ENCODE measurements at places on chromosomes 2 and 18.

GRCh38 chr18:68435581-68435980, 279.3 kb downstream of the TMX3 start:
- DNase-seq, result no peak

DNA sequence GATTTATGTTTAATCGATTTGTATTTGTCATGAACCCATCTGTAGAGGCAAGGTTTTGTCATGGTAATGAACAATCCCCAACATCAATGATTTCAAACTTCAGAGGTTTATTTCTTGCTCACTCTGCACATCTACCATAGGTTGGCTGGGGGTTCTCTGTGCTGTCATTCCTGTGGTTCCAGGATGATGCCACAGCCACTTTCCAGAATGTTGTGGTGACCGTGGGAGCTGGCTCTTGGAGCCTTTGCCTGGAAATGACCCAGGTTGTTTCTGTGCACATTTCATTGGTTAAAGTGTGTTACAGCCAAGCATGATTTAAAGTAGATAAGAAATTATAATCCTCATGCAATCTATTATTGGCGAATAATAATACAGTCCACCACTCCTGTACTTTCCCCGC, 28.2 kb upstream of the EPAS1 start:
- no peak for DNase-seq

DNA sequence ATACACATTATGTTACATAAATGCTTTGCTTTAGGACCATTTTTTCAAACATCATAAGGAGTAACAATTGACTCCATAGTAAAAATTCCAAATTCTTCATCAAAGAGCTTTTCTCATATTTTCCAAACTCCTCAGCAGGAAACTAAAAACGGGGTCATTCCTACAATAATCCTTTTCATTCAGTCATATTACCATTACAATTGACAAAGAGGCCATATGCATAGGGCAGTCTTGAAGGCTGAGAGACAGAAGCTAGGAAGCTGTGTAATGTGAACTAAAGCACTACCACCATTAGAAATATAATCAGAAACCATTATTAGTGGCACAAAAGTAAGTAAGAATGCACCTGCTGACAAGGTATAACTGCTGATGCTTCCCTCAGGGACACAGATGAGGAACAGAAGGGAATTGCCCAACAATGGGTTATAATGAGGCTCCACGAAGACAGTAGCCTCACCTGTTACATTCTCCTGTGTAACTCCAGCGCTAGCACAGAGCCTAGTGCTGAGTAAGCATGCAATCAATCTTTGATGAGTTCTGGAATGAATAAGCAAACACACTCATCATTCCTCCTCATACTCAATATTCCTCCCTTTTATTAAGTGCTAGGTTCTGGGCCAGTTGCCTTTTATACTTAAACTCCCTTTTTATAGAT, 942.3 kb downstream of the CPS1 start:
- DNase-seq, result no peak

- DNase-seq, result no peak
Measured at GRCh38 chr2:192243488-192243887, 48.8 kb upstream of the TMEFF2 start.

DNA sequence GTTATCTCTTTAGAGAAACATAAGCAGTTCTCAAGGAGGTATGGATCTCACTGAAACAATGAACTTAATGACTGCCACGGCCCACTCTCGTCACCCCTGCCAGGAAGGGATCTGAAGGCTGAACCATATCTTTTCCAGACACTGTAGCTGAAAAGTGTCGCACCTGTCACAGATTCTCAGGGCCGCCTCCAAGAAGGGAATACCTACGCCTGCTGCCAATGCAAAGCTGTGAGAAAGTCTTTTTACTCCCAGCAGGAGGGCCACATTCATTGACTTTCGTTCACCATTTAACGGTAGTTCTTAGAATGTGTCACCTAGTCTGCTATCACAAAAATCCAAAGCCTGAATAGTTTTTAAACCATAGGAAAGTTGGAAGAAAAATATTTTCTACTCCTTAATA, 66.7 kb upstream of the SH3BP4 start:
- no peak for DNase-seq

- no peak for DNase-seq
Measured at GRCh38 chr2:120446236-120447126, 100.5 kb downstream of the INHBB start.

- no peak for DNase-seq
Measured at GRCh38 chr2:20156836-20157192, 68.1 kb downstream of the SDC1 start.

DNA sequence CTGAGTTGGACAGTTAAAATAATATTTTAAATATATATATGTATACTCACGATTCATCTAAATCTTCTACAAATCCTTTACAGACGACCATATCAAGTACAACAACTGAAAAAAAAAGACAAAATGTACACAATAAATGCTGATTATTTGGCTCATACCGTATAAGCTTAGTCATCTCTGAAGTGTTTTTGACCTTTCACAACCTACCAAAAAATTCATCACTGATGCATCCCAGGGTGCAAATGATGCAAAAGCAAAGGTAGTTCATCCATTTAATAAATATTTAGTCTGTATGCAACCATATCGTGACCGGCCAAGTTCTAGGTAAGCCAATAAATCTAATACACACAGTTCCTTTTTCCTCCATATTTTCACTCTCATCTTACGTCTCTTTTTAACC, 1.1 kb downstream of the TMX3 start:
- no peak for DNase-seq

DNA sequence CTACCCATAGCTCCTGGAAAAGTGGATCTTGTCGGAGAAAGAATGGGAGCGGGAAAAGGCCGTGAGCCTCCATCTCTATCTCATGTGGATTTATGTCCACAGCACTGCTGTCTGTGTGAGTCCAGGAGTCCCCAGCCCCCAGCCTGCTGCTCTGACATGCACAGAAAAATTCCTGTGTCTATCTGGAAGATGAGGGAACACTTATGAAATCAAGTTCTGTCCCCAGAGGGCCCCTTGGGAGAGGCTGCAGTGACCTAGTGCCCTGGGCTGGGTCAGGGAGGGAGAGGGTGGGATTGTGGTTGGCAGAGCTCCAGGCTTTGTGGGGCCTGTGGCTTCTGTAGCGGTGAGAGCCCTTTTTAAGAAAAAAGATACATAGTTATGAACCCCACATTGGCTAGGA, 37.6 kb downstream of the HJURP start:
- DNase-seq, result no peak

DNA sequence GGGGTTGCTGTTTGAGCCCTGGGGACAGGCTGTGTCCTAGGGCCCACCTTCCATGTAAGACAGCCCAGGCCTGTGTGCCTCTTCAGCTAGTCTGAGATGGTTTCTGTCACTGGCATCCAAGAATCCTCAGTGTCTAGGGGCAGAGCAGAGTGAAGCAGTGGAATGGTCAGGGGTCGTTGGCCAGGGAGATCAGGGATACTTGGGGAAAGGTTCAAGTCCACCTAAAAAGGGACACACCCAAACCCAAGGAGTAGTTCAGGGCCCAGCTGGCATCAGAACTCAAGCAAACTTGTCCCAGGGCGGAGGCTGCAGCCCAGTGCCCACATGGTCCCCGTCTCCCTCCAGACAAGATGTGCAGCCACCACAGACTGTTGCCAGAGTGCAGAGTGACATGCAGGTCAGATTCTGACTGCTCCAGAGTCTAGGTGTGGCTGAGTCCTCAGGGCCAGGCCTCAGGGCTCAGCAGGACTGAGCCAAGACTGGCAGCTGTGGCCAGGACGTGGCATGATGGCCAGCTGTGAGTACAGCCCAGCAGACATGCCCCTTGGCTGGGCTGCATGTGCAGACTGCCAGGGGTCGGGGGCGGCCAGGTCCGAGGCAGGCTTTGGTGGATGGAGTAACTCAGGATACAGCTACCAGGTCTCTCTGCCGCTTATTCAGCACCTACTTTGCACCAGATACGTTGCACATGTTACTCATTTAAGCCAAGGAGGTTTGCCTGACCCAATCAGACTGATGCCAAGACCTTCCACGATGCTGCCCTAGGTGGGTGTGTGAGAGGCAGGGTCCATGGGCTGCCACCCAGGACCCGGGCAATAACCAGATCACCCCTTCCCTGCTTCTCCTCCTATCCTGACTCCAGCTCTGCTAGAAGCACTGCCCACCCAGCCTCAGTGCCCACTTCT, 146.6 kb downstream of the SMAD7 start:
- DNase-seq, result no peak

- DNase-seq, result no peak
Measured at GRCh38 chr2:3368261-3368722, 9.3 kb downstream of the EIPR1 start.

DNA sequence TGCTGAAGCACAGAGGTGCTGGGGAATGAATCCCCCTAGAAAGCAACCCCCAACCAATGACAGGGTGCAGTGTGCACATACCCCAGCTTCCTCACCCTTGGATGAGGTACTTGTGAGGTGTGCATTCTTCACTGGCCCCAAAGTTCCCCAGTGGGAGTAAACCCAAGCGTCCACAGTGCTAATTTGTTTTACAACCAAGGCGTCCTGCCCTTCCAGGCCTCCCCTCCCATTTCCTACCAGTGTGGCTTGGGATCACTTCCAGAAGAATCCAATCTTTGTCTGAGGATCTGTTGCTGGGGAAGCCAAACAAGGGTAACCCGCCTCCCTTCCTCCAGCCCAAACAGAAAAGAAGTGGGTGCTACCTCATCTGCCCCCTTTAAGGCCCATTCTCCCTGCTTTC, 40.3 kb upstream of the TEX51 start:
- DNase-seq, result no peak

GRCh38 chr18:11714244-11714918, 25.3 kb downstream of the GNAL start:
- DNase-seq, result no peak

- DNase-seq, result no peak
Measured at GRCh38 chr18:75253043-75253442, 42.4 kb downstream of the TSHZ1 start.

GRCh38 chr2:217661378-217661777, 341.4 kb downstream of the TNS1 start:
- DNase-seq, result no peak

DNA sequence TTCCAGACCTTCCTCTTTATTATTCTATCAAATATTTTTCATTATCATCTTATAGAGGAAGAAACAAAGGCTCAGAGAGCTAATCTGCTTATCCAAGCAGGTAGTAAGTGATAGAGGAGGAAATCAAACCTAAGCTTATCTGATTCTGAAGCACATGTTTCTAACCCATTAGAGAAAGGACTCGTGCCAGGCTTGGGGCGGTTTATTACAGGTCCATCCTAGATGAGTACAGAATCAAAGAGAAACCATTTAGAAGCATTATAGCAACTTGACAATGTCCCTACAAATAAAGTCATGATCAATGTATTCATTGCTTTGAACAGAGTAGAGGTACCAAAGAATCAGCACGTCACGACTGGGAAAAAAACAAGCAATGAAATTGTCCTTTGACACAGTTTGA, 303.0 kb downstream of the CYRIA start:
- no peak for DNase-seq

DNA sequence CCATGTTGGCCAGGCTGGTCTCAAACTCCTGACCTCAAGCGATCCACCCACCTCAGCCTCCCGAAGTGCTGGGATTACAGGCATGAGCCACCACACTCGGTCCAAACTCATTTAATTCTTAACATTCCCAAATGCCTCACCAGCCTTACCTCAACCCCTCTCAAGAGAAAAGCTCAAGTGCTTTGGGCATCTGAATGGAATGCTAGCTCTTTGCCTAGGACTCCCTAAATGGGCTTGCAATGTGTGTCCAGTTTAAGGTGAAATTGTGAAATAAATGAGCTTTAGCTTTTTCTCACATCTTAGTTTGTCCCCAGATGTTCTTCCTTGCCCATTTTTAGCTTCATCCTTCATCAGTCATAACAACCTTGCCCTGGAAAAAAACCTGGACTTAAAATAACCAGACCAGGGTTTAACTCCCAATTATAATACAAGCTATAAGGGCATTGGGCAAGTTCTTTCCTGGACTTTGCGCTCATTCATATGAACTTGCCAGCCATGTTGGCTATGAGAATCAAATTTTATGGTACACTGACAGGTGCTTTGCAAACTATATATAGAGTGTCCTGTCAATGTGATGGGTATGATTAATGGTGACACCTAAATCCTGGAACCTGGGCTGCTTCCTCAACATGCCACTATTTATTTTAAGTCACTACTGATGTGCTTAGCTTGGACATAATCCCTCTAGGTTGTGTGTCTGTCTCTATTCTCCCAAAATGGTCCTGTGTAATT, 95.1 kb upstream of the SERPINE2 start:
- no peak for DNase-seq

DNA sequence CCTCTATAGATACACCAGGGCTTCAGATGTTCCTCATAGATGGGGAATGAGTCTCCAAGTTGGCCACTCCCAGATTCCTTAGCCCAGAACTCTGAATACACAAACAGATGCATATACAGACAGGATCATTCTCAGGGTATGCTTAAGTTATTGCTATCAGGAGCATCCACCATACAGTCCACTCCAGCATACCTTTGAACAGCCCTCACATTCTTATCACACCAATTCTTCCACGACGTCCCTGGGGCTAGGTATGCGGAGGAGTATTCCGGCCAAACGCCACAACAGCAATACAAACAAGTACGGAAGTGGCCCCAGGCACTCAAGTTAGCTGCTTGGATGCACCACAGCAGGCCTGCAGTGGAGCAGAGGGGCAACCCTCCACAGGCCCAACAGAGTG, 312.5 kb upstream of the CHAC2 start:
- no peak for DNase-seq

DNA sequence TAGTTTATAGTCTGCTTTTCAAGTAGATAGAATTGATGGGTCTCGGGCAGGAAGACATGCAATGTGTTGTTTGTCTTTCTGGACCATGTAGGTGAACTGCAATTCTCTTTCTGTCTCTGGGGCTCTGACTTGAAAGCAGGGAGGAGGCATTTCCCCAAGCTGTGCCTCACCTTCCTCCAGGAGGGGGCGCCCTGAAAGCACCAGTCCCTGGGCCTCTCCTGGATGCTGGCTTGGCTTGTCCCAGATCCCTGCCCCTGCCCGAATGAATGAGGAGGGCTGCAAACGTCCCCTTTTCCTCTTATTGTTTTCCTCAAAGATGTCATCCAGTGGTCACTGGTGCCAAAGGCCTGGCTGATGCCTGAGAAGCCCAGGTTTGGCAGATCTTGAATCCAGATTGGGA, 270.6 kb downstream of the CELF4 start:
- no peak for DNase-seq

- no peak for DNase-seq
Measured at GRCh38 chr2:201781557-201782051, 871 bp upstream of the ALS2 start.

DNA sequence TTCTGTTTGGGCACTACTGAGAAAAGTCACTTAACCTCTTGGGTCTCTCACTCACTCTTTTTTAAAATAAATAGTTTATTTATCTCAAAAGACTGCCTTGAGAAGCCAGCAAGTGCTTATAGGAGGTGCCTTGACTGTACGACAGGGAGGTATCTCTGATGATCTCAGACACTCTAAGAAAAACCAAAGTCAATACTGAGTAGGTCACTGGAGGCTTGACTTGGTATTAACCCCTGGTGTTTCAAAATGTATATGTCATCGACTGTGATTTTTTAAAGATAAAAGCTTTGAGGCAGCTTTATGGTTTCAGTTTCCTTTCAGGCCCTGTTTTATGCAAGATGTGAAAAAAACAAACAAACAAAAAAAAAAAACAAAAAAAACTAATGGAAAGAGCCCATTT, 33.7 kb downstream of the MREG start:
- DNase-seq, result no peak
